Stimulated activated CD8-positive, alpha-beta memory T cell treated with anti-CD3 and anti-CD28 coated beads, Interleukin-15, amount 100 ng/mL, for 24 hours (primary cell): ENCODE measurements at places on chromosomes 16 and 17.

DNA sequence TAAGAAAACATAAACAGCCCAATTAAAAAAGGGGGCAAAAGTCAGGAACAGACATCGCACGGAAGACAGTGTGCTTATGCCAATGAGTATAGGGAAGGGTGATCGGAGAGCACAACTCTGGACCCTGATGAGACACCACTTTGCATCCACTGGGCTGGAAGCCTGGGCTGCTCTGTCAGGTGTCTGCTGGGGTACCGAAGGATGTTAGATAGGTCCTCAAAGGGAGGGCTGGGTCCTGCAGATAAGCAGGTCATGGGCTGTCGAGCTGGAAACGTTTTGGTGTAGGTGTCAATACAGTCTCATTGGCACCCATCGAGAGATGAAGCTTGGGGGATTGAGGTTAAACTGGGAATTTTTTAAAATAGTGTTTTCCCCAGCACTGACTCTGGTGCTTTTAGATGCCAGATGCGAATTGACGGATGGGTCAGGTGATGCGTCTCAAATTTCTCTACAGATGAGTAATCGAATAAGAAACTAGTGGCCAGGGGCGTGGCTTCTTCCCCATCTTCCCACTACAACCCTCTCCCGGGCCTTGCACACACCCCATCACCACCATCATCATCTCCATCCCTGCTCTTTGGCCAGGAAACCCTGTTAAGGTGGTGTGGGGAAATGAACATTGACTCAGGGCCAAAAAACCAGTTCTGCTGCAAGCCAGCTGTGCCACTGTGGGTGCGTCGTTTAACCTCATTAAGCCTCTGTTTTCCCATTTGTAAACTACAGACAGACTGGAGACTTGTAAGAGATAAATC lies 47.8 kb upstream of the IRF8 start:
- no peak for DNase-seq

- no peak for DNase-seq
Measured at GRCh38 chr17:55691666-55692065, 31.0 kb downstream of the TMEM100 start.

DNA sequence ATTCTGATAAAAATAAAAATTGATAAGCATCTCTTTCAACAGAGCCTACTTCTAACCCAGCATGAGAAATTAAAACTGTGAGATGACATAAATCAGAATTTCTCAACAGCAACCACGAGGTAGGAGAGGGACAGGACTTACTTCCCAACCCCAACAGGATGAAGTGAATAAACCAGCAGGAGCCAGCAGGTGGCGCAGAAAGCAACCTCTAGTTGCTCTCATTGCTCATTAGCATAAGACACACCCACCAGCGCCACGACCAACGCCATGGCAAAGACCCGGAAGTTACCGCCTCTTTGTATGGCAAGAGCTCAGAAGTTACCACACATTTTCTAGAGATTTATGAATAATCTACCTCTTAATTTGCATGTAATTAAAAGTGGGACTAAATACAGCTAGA lies 189.4 kb upstream of the CDH8 start:
- DNase-seq: no peak

GRCh38 chr16:22886927-22887326 lies 73.0 kb downstream of the HS3ST2 start:
- DNase-seq: no peak

- no peak for DNase-seq
Measured at GRCh38 chr16:66668777-66669444, 27.6 kb downstream of the CMTM4 start.

DNA sequence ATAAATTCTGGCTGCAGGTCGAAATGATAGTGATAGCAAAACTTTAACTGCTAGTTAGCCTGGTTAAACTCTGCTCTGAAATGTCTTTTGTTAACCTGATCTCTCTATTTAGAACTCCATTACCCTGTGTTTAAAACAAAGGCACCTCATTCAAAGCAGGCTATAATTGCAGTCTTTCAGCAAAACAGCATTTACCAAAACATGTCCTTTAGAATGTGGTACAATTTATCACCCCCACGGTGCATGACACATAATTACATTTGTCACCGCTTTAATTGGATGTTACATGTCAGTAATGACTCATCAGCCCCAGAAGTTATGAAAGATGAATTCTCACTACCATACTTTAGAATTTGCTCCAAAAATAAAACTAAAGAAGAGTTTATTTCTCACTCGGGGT lies 295.4 kb downstream of the TOX3 start:
- DNase-seq: no peak

DNA sequence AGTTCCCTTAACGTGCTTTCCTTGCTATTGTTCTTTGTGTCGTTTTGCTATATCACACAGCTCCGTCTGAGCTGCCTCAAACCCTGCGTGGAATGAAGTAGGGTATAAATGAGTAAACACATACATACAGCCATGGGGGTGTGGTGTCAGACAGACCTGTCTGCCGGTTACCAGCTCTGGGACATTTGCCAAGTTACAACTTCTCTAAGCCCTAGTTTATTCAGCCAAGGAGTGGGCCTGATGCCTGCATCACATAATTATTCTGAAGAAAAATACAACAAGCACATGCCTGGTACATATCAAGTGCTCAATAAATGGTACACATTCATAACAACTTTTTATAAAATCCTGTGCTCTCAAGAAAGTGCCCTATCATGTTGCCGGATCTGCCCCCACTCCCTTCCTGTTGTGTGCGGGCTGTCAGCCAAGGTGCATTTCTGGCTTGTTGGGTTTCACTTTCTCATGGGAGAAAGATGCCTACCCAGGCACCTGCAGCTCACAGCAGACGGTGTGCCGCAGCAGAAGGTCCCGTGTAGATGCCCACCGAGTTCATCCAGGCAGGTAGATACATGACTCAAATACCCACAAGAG lies 30.5 kb downstream of the SMPD3 start:
- no peak for DNase-seq

GRCh38 chr16:49952386-49952785 lies 72.6 kb upstream of the CNEP1R1 start:
- no peak for DNase-seq

DNA sequence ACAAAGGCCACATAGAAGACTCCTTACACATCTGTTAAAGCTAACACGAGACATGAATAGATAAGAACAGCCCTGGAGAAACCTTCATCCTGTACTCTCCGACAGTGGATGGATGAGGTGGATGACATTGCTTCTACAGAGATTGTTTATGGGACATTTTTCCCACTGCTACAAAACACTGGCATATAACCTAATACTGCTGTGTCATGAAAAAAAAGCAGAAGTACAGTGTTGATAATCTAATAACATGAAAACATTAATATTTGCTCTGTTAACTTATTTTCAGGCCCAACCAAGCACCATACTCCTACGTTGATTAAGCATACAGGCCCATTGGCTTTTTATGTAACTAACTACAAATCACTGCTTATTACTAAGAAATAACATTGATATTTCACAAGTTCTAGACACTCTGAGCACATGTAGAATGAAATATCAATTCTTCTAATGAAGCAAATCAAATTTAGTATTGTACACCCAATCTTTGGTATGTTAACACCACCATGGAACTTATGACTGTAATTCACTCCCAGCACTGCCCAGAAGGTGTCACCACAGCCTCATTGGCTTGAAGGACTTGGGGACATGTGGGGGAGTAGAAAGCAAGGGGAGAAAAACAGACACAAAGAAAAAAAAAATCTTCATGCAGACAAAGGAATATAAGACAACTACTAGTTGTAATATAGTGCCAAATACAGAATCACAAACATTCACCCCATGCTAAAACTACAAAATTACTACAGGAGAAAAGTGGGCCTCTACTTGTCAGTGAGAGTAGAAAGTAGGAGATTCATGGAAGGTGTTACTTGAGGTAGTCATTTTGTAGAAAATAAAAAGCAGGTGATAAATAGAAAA lies 330.0 kb upstream of the PMFBP1 start:
- no peak for DNase-seq

GRCh38 chr16:85680352-85680944 lies 8.3 kb downstream of the GINS2 start:
- DNase-seq: no peak

- no peak for DNase-seq
Measured at GRCh38 chr16:23587726-23588125, 8.4 kb downstream of the NDUFAB1 start.

DNA sequence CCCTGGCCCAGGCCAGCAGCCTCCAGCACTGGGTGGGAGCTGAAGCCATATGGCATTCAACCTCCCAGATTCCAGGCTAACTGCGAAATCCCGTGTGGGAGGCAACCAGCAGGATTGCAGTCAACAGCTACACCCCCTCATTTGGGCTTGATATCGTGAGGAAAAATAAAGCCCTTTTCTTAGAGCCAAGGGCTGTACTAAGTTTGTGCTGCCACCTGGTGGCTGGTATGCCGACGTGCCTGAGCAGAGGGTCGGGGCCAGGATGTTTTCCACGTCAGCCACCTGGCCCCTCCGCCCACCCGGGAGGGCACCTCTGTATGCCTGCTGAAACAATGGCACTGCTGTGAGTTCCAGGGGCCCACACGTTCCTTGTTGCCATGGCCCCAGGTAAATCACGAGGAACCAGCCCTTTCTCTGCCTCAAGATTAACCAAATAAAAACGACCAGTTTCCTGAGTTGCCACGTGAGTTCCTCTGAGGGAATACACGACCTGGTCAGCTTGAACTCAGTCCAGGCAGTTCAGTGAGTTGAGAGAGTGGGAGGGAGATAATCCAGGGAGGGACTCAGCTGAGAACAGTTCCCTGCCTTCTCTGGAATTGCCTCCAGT lies 9.0 kb downstream of the TMEM98 start:
- peak; percentile 36 for DNase-seq

- no peak for DNase-seq
Measured at GRCh38 chr16:88526008-88526905, 43.9 kb upstream of the ZC3H18 start.

DNA sequence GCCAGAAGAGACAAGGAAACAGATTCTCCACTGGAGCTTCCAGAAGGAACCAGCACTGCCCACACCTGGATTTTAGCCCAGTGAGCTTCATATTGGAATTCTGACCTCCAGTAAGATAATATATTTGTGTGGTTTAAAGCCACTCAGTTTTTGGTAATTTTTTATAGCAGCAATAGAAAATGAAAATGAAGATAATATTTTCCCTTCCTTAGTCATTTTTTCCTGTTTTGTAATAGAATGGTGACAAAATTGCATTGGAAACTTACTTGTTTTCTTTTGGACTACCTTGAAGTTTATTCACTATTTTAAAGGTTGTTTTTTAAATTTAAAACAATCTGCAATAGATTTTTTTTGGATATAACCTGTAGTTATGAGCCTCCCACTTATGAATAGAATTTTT lies 29.8 kb upstream of the IRF8 start:
- DNase-seq: no peak

DNA sequence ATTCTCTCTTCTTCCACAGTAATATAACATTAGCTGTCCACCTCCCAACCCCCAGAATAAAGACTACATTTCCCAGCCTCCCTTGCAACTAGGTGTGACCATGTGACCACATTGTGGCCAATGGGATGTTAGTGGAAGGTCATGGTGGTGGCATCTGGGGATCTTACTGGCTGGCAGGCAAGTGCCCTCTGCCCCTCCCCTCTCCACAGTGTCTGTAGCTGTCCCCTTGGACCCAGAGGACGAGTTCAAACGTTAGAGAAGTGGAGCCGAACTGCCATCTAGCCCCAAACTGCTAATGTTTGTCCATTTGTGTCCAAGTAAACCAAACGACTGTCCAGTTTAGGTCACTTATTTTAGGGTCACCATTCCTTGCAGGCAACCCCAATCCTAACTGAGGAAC lies 26.6 kb upstream of the KCNG4 start:
- no peak for DNase-seq

- DNase-seq: no peak
Measured at GRCh38 chr16:79863128-79864031, 262.8 kb upstream of the MAF start.

DNA sequence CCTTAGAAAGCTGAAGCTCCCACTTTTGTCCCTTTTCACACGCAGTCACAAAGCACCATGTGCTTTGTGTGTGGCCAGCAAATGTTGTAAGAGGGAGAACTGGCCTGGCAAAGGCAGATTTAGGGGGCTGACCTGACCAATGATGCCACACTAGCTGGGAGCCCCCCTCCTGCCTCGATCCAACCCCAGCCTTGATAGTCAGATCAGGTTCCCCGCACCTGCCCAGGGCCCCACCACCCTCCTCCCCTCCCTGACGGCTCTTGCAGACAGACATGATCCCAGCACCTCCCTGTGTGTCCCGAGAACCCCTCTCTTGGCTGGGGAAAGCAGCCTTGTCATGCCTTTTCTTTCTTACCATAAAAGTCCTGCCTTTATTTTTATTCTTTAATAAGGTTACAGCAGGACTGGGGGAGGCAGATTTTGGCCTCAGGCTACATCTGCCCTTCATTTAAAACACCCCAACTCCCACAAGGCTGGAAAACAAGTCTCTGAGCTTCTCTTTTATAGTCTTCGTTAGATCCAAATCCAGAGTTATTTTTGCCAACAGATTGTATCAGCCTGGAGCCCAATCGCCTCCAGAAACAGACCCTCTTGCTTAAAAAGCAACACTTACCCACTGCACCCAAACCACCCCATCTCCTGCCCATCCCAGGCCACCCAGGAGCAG lies 201.8 kb upstream of the CDH5 start:
- DNase-seq: no peak

DNA sequence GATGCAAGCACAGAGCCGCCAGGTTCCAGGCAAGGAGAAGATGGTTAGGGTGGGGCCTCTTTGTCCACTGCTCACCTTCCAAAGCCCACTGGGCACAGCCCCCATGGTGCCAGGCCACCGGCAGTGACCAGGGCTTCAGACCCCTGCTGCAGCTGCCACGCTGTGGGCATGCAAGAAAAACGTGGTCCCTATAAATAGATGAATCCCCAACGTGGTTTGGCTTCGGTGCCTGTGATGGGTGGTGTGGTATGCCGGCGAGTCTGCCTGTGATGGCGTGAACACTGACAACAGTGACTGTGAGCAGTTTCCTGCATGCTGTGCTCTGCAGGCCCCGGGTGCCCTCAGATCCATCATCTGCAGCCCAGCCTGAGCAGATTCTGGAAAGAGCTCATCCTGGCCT lies 36.6 kb downstream of the RAB11FIP4 start:
- no peak for DNase-seq

DNA sequence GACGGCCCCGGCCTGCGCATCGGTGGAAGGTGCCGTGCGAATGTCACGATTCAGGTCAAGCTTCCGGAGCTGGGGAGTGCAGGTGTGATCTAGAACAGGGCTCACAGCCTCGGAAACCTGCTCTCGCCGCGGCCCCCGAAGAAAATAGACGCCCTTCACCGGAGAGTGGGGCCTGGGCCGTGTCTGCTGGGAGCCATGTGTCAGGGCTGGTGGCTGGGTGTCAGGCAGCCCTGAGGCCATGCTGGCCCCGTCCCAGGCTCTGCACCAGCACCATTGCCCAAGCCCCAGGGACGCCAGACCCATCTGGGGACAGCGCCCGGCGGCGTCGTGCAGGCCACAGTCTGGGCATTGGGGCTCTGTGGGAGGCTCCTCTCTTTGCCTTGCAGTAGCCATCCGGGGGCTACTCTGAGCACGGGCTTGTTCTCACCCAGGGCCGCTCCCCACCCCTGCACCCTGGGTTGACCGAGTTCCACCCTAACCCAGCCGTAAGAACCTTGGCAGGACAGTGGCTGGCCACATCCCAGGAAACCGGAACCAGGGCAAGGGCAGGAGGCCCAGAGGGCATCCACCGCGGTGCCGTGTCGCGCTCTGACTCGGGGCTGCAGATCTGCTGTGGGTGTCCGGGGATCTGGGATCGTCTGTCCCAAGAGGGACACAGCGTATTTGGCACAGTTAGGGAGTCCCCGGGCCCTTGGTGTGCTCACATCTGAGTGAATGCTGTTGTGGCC lies 5.3 kb upstream of the NUDT16L1 start:
- DNase-seq: no peak
